ENCODE measurements at places on chromosomes 12 and 14.

DNA sequence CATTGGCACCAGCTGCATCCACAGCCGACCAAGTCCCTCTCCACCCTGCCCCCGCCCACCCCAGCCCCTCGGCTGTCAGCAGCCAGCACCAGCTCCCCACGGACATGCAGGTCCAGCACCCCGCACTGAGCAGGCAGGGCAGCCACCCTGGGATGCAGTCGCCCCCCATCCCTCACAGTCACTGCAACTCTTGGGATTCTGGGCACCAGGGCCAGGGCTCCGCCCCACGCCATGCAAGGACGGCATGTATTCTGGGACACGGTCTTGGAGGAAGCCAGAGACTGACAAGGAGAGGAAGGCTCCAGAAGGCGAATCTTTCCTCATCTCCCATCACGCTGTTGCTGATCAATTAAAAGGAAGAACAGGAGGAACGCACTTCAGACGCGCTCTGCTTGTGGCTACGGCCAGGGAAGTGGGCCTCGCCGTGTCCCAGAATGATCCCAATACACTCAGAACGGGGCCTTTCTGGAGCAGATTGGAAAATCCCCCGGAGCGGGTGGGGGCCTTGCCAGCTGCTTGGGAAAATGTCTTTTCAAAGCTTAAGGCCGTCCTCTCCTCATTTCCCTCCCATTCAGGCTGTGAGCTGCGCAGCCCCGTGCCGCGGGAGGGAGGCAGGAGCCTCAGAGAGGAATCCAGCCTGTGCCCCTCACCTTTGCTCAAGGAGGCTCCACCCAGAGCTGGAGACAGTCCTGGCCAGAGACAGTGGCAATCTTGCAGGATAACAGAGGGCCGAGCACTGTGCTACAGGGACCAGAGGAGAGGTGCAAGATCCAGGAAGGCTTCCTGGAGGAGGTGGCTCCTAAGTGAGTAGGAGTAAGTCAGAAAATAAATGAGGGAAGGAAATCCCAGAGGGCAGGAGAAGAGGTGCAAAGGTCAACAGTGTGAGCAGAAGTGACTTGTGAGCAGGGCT is 54.1 kb upstream of the DIO3 start:
- DNase-seq = no peak

- DNase-seq = no peak
These were observed 371.9 kb downstream of the ATP23 start for GRCh38 chr12:58313091-58313855.

DNA sequence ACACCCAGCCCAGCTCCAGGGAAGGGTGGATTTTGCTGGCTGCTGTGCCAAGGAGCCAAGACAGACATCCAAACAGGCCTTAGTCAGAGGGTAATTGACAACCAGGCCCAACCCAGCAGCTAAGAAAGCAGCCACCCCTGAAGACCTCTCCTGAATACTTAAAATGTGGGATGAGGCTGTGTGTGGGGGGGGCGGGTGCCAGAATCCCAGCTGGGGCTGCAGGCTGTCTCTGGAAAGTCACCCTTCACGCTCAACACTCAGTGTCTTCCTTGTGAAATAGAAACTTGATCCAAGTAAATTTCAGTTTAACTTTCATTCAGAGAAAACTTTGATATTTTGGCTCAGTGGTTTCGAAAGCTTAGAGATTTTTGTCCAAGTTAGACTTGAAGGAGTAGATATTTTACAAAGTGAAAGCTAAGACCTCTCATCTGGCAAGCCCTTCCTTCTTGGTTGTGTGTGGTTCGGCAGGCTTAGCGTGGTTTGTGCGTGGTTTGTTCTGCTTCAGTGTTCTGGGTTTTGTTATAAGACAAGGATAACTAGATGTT is 5.1 kb downstream of the PAPLN start:
- no peak for DNase-seq

- DNase-seq = no peak
These were observed 89.7 kb downstream of the PPP2R5C start for GRCh38 chr14:101851183-101851582.

DNA sequence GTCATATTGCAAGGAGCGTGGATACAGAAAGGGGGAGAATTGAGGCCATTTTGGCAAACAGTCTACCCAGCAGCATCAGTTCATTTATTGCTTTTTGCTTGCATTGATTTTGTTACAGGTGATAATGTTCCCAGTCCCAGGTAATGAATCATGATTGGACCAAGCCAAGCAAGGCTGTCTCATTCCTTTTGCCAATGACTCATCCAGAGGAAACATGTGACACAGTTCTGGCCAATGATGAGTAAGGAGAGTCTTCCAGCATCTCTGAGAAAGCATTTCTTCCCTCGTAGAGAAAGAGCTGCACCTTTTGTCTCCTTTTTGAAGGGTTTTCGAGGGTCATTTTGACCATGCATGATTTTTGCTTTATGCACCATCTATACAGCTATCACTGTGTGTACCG is 68.2 kb downstream of the SLC15A4 start:
- no peak for DNase-seq

DNA sequence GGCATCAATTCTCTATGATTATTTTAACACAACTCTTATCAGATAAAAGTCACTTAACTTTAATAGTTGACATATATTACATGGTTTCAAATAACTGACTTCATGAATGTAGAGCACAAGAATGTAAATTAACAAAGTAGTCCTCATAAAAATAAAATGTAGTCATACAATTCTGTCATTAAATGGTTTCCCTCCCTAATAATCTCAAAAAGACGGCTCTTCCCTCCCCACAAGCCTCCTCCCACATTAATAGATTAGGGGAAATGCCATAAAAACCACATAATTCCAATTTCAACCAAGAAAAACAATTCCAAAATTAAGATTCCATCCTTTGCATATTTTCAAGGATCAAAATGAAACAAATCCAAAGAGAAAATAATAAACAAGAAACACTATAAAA is 36.7 kb downstream of the SPTLC2 start:
- DNase-seq = no peak

DNA sequence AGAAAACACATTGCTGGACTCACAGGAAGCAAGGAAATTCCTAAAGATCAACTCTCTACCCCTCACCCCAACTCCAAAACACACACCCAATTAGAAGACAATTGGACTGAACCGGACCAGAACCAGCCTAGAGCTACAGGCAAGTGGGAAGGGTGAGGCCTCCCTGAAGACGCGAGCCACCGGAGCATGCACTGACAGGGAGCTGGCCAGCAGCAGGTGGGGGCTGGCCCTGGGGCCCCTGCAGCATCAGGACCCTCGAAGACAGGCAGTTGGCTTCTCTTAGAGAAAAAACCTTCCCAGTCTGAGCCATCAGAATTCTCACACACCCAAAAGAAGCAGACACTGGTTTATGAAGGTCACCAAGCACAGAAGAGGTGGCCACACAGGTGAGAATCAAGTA is 209.5 kb upstream of the DIO3 start:
- DNase-seq = no peak

- DNase-seq = no peak
These were observed 1046.5 kb downstream of the GALC start for GRCh38 chr14:86946446-86946845.

DNA sequence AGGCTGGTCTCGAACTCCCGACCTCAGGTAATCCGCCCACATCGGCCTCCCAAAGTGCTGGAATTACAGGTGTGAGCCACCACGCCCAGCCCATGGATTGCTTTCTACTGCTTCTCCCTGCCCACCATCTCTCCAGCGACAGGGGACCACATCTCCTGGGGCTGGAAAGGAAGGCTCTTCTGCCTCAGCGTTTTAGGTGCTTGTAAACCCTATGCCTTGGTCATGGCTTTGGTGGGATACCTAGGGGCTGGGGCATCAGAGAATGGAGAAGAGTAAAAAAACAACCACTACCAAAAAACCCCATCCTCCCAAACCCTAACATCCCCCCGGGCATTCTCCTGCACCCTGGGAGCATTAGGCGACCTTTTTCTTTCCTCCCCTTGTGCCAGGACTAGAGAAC is 1.1 kb upstream of the TMEM121 start:
- DNase-seq = no peak

DNA sequence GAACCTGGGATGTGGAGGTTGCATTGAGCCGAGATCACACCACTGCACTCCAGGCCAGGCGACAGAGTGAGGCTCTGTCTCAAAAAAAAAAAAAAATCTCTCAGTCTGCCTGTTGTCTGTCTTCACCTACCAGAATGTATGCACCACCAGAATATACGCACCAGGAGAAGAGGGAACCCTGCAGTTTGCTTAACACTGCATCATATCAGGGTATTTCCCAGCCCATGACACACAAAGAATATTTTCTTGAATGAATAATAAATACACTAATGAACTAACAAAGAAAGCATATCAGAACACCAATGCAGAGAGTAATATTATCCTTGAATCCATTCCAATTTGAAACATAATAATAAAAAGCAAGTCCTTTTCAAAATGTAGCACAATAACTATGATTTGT is 44.2 kb upstream of the FOXN3 start:
- no peak for DNase-seq

DNA sequence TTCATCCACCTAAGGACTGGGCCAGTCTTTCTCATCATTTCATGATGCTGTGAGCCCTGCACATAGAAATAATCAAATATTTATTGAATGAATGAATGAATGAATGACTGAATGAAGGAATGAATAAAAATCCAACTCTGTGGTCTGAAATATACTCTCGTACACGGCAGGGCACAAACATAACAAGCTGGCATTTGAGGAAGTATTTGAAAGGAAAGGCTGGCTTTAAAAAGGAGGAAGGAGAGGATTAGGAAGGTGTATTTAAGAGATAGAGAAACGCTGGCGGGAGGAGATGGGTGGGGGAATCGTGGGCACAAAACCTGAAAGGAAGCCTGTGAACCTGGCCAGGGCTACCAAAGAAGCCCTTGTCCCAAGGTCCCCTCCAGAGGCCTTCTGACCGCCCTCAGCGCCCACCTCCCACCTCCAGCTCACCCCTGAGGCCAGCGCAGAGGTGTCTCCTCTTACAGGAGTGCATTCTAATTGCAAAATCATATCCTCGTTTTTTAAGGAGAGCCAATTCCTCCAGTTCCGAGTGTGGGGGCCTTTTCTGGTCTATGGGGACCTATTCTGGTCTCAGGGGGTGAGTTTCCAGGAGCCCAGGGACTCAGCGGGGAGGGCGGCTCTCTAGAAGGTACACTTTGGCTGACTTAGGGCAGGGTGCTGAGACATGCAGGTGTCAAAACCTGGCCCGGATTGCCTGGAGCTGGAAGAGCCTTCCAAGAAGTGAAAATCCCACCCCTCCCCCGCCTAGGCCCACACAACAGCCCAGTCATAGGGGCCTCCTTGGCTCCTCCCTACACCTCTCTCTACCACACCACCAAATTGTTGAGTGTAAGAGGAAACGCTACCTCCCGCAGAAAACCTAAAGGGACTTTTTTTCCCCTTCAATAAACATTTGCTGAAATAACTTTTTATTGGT is 8.7 kb upstream of the JDP2 start:
- DNase-seq = no peak
